ENCODE measurements at places on chromosomes 7 and 10.

GRCh38 chr7:155738652-155739537, 73.4 kb downstream of the SHH start:
- peak; percentile 47 for DNase-seq

DNA sequence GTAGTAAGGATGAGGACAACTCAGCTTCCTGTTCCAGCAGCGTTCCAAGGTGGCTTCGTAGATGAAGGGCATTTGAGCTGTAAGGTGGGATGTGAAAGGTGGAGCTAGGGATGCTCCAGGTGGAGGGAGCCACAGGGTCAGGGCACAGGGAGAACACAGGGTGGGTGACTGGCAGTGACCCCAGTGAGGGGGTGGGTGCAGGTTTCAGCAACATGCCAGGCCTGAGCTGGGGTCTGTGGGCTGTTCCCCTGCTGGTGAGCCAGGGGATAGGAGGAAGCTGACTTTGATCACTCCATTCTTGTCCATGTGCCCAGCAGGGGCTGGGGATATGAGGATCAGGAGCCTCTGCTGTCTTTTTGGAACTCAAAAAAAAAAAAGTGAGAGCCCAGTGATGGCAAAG, 33.2 kb downstream of the CDH23 start:
- DNase-seq = no peak

DNA sequence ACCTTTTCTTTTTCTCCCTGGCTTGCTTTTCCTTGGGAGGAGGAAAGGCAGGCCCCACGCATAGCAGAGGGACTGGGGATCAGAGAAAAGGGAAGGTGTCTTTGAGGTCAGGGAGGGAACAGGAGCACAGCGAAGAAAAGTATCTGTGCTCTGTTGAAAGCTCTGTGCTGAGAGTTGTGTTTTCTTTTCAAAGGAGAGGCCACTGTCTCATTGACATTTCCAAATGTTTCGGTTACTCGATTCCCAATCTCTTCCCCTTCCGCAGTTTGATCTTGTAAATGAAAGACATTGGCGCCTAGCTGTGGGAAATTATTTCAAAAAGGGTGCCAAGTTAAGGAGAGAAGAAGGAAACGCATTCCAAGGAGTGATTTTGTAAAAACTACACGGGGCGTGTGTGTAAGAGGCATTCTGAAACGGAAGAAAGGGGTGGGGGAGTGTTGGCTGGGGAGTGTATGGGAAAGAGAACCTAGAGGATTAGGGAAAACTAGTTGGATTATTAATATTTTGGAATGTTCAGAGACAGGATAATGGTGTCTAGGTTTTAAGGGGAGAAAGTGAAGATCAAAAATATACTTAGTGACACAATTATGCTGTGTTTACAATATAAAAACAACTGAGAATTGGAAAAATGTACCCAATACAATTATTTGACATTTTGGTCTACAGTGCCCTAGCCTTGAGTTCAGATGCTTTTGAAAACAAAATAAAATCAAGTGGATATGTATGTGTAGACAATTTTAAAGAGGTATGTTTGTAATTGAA, 708 bp downstream of the KLHDC10 start:
- no peak for DNase-seq

DNA sequence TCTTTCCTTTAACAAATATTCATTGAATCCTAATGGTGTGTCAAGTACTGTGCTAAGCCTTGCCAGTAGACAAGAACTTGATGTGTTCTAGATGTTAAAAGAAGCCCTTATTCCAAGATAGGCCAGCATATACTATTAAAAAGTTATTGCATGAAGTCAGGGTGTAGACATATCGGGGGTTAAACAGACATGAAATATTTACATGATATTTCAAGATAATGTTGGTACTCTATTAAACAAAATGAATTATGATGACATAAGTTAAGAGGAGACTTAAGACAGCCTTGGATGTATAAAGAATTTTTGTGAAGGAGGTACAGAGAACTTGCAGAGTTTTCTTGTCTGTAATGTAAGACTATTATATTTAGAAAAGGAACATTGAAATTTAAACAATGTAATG, 44.8 kb downstream of the HDAC9 start:
- no peak for DNase-seq

DNA sequence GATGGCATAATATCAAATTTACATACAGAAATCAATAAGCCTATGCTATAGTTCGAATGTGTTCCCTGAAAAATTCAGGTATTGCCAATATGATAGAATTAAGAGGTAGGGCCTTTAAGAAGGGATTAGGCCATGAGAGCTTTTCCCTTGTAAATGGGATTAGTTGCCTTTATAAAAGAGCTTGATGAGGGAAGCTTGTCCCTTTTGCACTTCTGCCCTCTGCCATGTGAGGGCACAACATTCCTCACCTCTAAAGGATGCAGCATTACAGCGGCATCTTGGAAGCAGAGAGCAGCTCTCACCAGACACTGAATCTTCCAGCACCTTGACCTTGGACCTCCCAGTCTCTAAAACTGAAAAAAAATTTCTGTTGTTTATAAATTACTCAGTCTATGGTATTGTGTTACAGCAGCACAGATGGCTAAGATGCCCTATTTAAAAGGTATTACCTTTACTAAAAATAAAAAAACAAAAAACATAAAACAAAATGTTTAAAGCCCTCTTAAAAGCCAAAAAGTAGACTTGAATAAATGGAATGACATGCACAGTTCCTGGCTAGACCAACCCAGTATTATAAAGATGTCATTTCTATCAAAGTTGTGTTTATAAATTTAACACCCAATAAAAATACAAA, 909.6 kb downstream of the REEP3 start:
- DNase-seq = no peak

GRCh38 chr7:128863433-128863989, 855 bp downstream of the ATP6V1F start:
- no peak for DNase-seq

- no peak for DNase-seq
Measured at GRCh38 chr10:15253951-15254807, 85.7 kb upstream of the NMT2 start.

GRCh38 chr7:150322114-150322832, 882 bp upstream of the LRRC61 start:
- no peak for DNase-seq

DNA sequence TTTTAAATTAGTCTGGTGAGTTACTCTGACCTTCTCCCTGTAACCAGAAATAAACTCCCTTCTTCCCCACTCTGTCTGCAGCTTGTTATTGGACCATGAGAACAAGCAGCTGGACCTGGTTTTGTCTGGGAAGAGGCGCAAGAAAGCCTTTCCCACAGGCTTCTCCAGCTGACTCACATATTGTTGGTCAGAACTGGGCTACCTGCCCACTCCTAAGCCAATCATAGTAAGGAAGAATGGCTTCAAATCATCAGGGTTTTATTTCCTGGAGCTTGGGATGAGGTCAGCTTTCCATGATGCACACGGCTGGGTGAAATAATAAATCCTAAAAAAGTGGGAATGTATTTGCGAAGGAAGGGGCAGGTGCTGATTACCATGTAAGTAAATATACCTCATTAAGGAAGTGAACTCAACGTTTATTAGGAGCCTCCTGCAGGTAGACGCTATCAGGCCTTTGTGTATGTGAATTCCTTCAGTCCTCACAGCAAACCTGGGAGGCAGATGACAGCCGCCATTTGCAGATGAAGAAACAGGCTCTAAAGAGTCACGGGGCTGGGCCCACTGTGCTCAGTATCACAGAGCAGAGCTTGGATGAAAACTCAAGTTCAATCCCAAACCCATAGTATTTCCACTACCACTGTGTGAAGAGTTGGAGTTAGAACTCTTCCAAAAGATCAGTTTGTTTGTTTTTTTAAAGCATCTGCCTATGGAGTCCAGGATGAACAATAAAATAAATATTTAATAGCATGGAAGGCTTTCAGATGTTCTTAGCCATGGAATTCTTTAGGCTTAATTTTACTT, 32.8 kb downstream of the IL15RA start:
- peak; percentile 100 for DNase-seq

- DNase-seq = no peak
Measured at GRCh38 chr7:98870121-98870651, 372 bp upstream of the TMEM130 start.

GRCh38 chr7:30941582-30942323, 22.0 kb upstream of the GHRHR start:
- no peak for DNase-seq

GRCh38 chr7:101212014-101212413, 5.4 kb downstream of the PLOD3 start:
- DNase-seq = no peak

- DNase-seq = no peak
Measured at GRCh38 chr7:1174881-1175596, 15.0 kb upstream of the ZFAND2A start.

GRCh38 chr7:10537764-10538163, 435.9 kb upstream of the PHF14 start:
- no peak for DNase-seq

Data from AG09319 (cell line).